Activated CD8-positive, alpha-beta memory T cell treated with anti-CD3 and anti-CD28 coated beads, Interleukin-2, amount 10 ng/mL, durations not matched to agents 7 days and 5 days (primary cell): ENCODE measurements at places on chromosomes 4 and X. TPM values are rescaled to one million over a fixed set of nuclear protein-coding genes. Genes with fewer than 3 reads are reported as not detected.

Gene TMEM154
- 25.4 TPM for total RNA-seq

Gene AASDH
- 11.8 TPM for total RNA-seq

Gene MAGEB10
- total RNA-seq, result not detected

Gene FAM184B
- not detected for total RNA-seq

Gene MAGEB1
- total RNA-seq, result not detected

DNA sequence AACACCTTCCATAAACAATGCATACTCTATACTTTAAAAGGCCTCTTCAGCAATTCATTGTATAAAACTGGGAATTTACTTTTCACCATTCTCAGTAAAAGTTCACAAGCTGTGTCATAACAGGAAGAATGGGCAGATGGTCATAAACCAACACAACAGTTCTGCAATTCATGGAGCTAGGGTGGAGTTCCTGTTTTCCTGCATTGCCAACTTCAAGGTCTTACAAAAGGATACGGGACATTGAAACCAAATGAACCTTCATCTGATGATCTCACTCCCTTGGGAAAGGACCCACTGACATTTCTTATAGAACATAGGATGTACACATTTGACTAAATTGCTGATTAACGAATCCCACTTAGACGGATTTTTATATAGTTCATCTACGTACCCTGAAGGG, 4.1 kb downstream of the KDR start:
- no peak for DNase-seq

- DNase-seq, result no peak
Observed at GRCh38 chrX:12819222-12819621, 28.0 kb downstream of the PRPS2 start.

DNA sequence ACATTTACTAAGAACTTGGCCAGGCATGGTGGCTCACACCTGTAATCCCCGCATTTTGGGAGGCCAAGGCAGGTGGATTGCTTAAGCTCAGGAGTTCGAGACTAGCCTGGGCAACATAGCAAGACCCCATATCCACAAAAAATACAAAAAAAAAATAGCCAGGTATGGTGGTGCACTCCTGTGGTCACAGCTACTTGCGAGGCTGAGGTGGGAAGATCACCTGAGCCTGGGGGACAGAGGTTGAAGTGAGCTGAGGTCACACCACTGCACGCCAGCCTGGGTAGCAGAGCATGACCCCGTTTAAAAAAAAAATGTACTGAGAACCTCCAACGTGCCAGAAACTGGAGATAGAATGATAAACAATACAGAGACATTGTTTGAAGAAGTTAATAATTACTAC, 8.0 kb downstream of the OPRPN start:
- DNase-seq, result no peak

GRCh38 chrX:96314985-96315384, 369.7 kb upstream of the DIAPH2 start:
- no peak for DNase-seq

DNA sequence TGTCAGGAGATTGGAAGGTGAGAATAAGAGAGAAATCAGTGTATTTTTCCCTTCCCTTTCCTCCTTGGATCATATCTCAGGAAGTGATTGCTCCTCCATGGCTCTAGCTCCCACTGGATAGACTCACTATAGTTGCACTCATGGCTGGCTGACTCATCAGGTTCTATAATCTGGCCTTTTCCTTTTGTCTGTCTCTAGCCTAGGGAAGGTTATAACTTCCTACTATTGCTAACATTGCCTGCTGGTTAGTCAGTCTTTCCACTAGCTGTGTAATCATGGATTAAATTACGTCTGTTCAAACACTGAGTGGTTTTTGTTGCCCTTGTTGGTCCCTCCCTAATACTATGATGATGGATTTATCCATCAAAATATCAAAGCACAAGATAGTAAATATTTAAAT, 195.5 kb upstream of the VEGFC start:
- no peak for DNase-seq

GRCh38 chr4:38086151-38086848, 126.1 kb downstream of the PTTG2 start:
- no peak for DNase-seq

DNA sequence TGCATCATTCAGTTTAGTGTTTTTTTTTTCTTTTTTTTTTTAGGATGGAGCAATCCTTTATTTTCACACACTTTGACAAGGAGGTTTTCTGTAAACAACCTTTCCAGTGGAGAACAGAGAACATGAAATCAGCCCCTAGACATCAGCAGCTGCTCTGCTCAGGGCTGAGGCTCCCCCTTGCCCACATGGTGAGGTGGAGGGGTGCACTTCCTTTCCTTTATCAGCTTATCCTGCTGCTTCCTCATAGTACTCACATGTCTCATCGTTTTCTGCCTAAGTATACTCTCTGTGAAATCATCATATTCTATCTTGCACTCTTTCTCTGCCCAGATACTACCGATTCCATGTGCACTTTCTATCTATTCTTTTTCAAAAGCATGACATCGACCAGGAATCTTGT, 47.6 kb upstream of the PRSS12 start:
- DNase-seq, result no peak

DNA sequence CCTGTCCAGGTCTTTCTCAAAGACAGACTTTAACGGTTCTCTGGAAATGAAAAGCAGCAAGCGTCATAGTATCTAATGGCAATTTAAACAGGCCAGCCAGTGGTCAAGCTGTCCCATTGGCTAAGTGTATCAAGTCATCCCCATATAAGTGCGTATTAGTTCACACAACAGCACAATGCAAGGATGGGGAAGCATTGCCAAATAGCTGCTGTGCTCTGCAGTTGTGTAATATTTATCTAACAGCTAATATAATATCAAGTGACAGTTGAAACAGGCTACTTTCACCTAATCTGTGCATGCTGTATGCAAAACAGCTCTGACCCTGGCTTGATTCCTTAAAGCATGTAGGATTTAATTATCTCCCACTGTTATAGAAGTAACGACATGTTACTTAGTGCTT, 134.8 kb upstream of the PPARGC1A start:
- no peak for DNase-seq

DNA sequence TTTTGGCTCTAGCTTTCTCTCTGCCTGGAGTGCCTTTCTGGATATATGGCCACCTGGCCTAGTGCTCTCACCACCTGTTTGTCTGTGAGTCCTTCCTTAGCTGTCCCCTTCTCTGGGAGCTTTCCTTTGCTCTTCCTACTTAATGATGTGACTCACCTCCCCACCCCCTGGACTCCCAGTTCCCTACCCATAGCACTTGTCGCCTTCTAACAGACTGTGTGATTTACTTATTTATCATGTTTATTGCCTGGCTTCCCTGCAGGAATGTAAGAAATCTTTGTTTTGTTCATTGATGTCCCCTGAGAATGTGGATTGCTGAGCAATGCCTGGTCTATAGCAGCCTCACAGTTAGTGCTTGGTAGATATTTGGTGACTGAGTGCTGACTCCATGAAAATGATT, 18.9 kb downstream of the ADD1 start:
- DNase-seq, result no peak
